ENCODE measurements at places on chromosomes 16 and 17. TPM values are rescaled to one million over a fixed set of nuclear protein-coding genes. Genes with fewer than 3 reads are reported as not detected.

- DNase-seq = no peak
Observed at GRCh38 chr17:82110298-82110697, 12.3 kb upstream of the FASN start.

GRCh38 chr17:53219821-53220220 is 602.9 kb upstream of the KIF2B start:
- no peak for DNase-seq

ABCC12 gene
- not detected for total RNA-seq

MFAP4 gene
- 28.7 TPM for total RNA-seq

DNA sequence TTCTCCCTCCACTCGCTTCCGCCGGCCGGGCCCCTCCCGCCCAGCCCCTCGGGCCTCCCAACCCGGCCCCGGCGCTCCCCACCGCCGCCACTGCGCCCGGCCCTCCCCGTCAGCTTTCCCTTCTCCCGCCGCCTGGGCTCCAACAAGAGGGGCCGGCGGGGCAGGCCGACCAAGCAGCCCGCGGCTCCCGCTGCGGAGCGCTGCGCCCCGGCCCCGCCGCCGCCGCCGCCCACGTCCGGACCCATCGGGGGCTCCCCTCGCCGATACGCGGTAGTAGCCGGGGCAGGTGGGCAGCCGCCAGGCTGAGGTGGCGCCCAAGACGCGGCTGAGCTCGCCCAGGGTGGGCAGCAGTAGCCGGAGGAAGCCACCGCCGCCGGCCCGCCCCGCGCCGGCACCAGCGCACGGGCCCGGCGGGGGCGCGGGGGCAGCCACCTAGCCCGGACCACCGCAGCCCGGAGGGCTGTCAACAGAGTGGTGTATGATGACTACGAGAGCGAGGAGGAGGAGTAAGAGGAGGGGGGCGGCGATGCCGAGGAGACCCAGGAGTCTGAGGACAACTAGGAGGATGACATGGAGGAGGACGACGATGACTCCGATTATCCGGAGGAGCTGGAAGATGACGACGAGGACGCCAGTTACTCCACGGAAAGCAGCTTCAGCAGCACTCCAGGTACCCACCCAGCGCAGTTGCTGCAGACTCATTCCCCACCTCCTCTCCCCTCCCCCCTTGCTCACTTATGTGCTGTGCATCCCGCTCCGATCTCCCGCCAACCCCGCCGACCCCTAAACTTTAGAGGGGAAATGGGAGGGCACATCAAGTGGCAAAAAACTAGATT is 498 bp downstream of the LRRC37B start:
- peak; percentile 18 for DNase-seq

DNA sequence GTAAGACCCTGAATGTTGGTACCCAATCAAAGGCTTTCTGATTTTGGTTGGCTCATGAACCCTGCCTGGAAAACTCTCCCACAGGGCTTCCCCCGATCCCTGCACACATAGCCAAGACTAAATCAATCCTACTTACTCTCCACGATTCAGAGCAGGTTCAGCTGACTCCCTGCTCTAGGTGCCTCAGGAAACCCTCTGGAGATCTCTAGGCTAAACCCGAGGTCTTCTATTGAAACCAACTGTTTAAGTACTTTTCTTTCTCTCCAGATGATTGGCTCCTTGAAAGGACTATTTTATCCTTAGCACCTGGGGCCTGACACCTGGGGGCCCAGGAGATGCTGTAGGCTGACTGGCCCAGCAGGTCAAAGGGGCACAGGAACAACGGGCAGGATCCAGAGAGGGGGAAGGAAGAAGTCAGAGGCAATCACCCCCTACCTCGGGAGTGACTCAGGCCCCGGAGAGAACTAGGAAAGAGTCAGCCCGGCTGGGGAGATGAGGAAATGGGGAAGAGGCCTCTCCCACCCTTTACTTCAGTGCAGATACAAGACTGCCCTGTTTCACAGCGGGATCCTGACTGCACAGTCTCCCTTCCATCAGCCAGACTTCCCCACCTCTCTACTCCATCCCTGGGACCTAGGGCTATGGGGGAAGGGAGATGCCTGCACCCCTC is 2.0 kb downstream of the TBC1D10B start:
- peak; percentile 49 for DNase-seq

FASN gene
- 280 TPM for total RNA-seq

GCGR gene
- total RNA-seq = not detected

GRCh38 chr17:78357672-78358537 is 2.0 kb downstream of the SOCS3 start:
- no peak for DNase-seq

DNA sequence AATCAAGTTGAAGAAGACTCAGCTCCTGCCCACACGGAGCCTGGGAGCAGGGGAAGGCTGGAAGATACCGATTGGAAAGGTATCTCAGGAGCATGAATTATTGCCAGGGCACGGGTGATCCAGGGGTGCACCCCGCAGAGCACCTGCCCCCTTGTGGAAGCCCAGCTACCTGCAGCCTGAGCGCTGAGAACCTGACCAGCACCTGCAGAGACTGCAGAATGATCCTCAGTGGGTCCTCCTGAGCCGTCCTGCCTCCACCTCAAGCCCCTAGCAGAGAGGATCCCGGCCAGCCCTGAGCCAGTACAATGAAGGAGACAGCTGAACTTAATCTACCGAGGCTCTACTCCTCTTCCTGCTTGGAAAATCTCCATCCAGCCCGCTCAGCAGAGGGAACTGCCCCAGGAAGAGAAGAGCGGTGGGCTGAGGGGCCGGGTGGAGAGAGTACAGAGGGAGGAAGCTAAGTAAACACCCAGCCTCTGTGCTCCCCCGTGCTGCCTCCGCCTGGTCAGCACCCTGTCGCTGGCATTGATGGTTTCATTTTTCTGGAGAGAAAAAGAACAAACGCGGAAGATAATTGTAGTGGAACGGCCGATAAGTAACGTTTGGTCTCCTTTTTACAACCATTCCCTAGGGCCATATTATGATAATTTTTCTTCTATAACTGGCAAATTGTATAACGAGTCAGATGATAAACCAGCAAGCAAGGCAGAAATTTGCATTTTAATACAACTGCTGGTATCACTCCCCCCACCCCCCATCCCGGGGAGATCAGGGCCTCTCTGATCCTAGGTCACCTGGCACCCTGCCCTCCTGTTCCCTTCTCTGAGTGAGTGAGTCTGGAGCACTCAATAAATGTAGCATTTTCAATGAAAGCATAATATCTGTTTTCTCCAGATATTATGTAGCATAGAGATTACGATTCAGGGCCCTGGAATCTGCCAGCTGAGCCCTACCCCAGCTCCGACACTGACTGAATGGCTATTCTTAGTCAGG is 204.5 kb upstream of the RPL38 start:
- DNase-seq = no peak

Data from fibroblast of villous mesenchyme (primary cell).